ENCODE measurements at places on chromosomes 3 and 15. TPM values are rescaled to one million over a fixed set of nuclear protein-coding genes. Genes with fewer than 3 reads are reported as not detected.

SAXO2 gene
- 2.6 TPM for total RNA-seq

RHOV gene
- not detected for total RNA-seq

PIERCE2 gene
- 7.2 TPM for total RNA-seq

APOD gene
- total RNA-seq: 603 TPM

SAMD7 gene
- not detected for total RNA-seq

SH3GL3 gene
- total RNA-seq: not detected

GABRB3 gene
- total RNA-seq: 4.5 TPM

ALDH1L1 gene
- total RNA-seq: 16.6 TPM

MINAR1 gene
- 0.07 TPM for total RNA-seq

CRYGS gene
- 0.55 TPM for total RNA-seq

RASGRP1 gene
- total RNA-seq: 0.42 TPM

RPSA gene
- total RNA-seq: 372 TPM

BFSP2 gene
- not detected for total RNA-seq

GPR176 gene
- total RNA-seq: 1.5 TPM

CACNA2D2 gene
- 2.8 TPM for total RNA-seq

TM4SF18 gene
- total RNA-seq: 11.6 TPM

Measured in left ventricle myocardium superior (tissue), 1 donor.